Cardiac septum (tissue), 1 donor: ENCODE measurements at places on chromosomes 5 and 9. TPM values are rescaled to one million over a fixed set of nuclear protein-coding genes. Genes with fewer than 3 reads are reported as not detected.

The PCSK5 gene
- 6.2 TPM for total RNA-seq

The IFNK gene
- not detected for total RNA-seq

- DNase-seq = no peak
These were observed 48.9 kb downstream of the PFDN1 start for GRCh38 chr5:140253985-140254384.

- no peak for DNase-seq
These were observed at the start of gene PDE8B for GRCh38 chr5:77210091-77210963. Gene PDE8B, plus strand, starts transcription at chr5:77210680. Its CDS starts 246 bp downstream, at chr5:77210926.

DNA sequence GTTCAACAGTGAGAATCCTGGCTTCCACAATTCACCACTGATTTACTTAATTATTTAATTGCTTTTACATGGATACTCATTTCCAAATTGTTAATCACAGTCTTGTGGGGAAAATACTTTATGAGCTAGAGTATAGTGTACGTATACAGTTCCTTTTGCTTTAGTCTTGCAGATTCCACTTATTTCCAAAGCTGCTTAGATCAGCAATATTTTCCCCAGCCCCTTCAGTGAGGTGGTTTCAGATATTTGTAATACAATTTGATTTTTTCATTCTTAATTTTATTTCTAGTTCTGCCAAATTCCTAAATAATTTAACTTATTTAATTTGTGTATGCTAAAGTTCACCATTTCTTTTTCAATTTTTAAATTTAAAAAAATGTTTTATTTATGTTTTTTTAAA is 40.3 kb upstream of the GABRA6 start:
- no peak for DNase-seq

DNA sequence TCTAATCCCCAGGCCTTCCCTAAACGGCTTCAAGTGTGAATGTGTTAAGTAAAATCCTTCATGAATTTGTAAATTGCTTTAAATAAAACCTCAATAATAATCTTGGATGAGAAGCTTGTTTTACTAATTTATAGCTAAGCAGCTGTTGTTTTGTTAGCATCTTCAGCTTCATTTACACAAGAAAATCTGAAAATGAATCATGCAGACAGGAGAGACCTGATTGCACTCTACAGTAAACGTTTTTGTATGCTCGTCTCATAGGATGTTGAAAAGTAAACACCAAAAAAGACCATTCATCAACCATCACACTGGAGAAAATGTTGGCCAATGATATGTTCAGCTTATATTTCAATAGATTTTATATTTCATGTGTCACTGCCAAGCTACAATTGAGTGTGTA is 40.4 kb upstream of the MAP3K1 start:
- DNase-seq = no peak

GRCh38 chr5:83145241-83145640 is 67.9 kb downstream of the XRCC4 start:
- no peak for DNase-seq
